ENCODE measurements at places on chromosomes 6 and 20. TPM values are rescaled to one million over a fixed set of nuclear protein-coding genes. Genes with fewer than 3 reads are reported as not detected.

The PRICKLE4 gene
- total RNA-seq, result 0.26 TPM

The ULBP2 gene
- 7.0 TPM for total RNA-seq

The GPX5 gene
- not detected for total RNA-seq

The PSORS1C1 gene
- 0.92 TPM for total RNA-seq

The DSTN gene
- total RNA-seq, result 357 TPM

The MICA gene
- total RNA-seq, result 18.3 TPM

The CDK19 gene
- total RNA-seq, result 7.5 TPM

The SLC22A2 gene
- 0.13 TPM for total RNA-seq

The TFAP2C gene
- total RNA-seq, result not detected

The RSPO4 gene
- total RNA-seq, result not detected

The DEF6 gene
- total RNA-seq, result 0.19 TPM

Measured in aortic smooth muscle cell (primary cell).